ENCODE measurements at places on chromosomes 6 and 20.

DNA sequence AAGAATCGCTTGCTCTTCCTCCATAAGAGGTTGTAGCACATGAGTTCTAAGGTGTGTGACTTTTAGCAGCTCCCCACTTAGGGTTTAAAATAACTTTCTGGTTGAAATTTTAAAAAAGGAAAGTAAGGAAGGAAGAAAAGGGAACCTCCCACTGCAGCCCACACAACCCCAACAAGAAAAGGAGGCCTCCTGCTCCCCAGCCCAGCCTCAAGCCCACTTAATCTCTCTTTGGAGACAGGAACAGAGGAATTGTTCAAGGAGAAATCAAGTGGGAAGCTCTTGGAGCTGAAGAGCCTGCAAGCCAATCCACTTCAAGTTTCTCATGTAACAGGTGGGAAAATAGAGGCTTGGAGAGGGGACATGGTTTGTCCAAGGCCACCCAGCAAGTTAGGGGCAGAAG lies 39.1 kb upstream of the PREX1 start:
- no peak for DNase-seq

- DNase-seq, result no peak
Measured at GRCh38 chr6:138970856-138971425, 17.1 kb downstream of the REPS1 start.

- DNase-seq, result no peak
Measured at GRCh38 chr6:142669471-142670351, 275.3 kb downstream of the HIVEP2 start.

DNA sequence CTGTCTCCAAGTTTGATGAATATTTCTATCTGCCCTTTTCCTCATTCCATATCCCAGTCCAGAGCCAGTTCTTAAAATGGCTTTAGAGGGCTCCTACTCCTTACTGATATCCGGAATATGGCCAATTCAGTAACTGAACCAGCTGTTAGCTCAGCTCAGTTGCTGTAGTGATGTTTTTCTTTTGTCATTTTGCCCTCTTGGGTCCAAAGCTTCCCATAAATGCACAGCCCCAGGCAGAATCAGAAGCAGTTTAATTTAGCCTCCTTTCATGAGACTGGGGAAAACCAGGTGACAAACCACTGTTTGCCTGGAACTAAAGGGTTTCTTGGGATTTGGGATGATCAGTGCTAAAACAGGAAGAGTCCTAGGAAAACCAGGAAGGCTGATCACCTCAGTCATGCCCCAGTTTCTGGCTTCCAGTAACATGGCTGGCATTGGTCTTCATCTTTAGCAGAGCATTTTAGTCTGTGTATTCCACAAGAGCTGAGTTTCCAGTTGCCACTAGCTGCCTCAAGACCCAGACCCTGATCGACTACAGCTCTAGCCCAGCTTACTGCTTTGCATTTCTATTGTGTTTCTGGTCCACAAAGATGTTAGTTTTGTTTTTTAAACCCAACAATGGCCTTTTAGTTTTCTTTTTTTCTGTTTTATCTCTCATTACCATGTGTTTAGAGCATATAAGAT lies 40.6 kb upstream of the REV3L start:
- no peak for DNase-seq

DNA sequence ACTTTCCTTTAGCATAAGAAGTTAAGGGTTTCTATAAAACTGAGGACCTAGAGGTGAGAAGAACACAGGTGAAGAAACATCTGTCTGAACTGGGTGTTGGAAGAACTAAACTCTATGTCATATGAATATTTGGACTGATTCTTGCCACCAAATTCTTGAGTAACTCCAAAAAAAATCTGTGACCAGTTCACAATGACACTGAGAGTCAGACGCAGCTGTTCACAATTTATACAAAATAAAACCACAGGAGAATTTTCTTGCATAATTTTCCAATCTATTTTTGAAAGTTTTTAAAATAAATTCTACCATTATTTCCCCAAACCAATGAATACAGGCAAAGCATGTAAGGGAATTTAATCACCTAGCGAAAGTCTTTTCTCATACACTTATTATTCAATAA lies 148.1 kb upstream of the TCF21 start:
- DNase-seq, result no peak

DNA sequence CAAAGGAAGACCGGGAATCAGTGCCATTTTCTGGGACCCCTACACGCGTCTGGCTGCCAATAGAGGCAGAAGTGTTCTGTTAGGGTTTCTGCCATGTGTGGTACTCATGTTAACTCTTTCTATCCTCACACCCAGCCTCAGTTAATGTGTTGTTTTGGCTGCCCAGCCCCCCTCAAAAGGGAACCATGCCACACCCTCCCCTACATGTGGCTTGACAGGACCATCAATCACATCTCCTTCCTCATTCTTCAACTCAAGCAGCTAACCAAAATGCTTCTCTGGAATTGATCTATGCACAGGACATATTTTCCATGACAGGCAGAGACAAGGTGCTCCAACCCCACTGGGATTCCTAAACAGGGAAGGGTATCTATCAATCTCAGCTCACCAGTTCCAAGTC lies 22.0 kb downstream of the AHCY start:
- DNase-seq, result no peak

DNA sequence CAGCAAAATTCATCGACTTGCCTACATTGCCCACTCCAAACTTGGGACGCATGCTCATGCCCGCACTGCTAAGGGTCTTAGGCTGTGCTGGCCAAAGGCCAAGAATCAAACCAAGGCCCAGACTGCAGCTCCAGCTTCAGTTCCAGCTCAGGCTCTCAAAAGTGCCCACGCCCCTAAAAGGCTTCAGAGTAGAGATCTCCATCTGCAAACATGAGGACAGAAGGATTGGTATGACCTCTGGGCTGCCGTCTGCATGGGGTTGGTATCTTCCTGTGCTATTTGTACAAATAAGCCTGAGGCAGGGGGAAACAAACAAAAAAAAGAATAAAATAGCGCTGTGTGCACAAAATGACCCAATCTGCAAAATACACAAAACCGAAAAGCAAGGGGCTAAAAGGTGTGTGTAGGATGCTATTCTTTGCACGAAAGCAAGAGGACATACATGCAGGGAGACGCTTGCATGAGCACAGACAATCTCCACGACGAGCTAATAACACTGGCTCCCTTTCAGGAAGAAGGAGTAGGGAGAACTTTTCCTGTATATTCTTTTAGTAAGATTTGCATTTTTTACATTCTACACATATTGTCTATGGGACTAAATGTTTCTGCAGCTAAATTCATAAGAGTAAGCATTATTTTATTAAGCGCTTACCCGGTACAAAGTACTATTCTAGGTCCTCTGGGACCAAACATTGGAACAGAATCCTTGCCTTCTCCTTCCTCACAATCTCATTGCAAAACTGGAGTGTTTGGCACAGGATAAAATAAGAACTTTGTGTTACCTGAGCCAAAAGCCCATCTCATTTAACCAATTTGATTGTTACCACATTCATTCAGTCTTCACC lies 33.1 kb downstream of the ATP9A start:
- no peak for DNase-seq

DNA sequence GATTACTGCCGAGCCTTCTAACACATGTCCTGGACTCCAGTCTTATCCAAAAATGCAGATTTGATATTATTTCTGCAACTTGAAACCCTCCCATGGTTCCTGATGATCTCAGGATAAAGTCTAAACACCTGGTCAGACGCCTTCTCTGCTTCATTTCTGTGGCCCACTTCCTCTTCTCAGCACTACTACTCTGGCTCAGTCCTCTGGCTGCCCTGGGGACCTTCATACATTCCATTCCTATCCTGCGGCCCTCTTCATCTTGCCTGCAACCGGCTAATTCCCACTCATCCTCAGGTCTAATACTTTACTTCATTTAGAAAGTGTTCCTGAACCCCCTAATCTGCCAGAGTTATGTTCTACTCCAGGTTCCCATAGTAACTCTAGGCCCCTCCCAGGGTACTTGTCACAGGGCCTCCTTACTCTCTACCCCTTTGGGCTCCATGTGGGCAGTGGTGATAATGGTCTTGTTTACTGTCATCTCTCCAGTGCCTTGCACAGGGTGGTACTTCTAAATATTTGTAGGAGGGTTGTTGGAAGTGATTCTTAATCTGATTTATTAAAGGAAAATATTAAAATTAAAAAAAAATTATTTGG lies 18.9 kb downstream of the MAN1A1 start:
- DNase-seq, result no peak

GRCh38 chr20:50711113-50711825 lies 19.9 kb upstream of the RIPOR3 start:
- DNase-seq, result no peak

DNA sequence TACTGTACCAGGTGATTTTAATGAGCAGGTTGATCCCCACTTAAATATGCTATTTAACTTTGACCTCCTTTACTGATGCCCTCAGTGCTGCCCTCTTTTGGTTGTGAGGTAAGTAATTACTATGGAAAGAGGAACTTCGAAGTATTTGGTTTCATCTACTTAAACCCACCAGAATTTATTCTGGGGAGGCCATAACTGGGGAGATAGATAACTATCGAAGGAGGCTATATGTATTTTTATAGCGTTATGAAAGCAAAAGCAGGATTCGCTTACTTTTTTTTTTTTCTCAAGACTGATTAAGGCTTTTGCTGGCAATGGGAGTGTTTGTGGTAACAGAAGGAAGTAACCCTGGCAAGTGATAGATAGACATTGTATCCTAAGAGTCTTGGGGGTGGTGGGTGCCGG lies 168.9 kb upstream of the CENPW start:
- DNase-seq, result peak; percentile 3

- DNase-seq, result no peak
Measured at GRCh38 chr6:26041946-26042345, 45.3 kb upstream of the HFE start.

- DNase-seq, result no peak
Measured at GRCh38 chr6:28980137-28980851, 24.8 kb downstream of the ZNF311 start.

GRCh38 chr6:98782772-98783171 lies 51.6 kb upstream of the POU3F2 start:
- DNase-seq, result no peak

GRCh38 chr20:33811776-33812151 lies 616 bp downstream of the CHMP4B start:
- peak; percentile 19 for DNase-seq

GRCh38 chr6:70686548-70687133 lies 19.0 kb downstream of the SMAP1 start:
- DNase-seq, result peak; percentile 19

- DNase-seq, result no peak
Measured at GRCh38 chr6:51459958-51460357, 627.5 kb downstream of the PKHD1 start.

DNA sequence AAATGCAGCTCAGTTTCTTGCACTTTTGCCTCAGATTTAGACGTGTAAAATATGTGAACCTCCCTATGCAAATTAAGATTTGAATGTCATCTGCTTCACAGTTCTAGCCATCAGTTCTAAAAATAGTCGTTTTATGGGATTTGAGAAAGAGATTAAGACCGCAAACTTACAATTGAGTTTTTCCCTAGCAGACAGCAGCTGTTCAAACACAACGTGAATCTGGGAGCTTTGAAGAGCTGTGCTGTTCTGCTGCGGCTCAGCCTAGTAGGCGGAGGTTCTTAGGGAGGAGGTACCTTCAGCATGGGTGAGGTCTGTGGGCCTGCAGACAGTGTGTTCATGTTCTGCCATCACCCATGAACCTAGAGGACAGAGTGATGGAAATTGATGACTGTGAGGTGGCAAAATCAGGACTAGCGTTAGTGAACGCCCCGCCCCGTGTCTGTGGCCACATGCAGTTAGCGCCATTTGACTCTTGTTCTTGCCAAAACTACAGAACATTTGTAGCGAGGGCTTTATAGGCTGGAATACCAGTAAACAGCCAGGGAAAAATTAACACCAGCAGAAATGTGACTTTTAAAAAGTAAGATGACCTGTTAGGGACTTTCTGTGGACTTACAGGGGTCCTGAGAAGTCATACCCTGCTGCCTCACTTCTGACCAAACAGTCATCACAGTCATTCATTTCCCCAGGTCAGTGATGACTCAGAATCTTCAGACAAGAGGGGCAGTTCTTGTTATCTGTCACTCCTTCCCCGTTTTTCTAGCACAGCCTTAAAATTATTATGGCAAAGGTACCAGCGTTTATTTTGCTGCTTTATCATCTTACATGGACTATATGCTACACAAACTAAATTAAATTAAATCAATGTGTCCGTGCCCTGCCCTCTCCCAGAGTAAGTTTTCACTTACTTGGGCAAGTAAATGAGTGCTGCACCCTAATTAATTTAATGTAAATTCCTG lies 84.3 kb upstream of the TMEM181 start:
- peak; percentile 96 for DNase-seq

GRCh38 chr6:106446287-106446885 lies 85.9 kb downstream of the CRYBG1 start:
- no peak for DNase-seq

DNA sequence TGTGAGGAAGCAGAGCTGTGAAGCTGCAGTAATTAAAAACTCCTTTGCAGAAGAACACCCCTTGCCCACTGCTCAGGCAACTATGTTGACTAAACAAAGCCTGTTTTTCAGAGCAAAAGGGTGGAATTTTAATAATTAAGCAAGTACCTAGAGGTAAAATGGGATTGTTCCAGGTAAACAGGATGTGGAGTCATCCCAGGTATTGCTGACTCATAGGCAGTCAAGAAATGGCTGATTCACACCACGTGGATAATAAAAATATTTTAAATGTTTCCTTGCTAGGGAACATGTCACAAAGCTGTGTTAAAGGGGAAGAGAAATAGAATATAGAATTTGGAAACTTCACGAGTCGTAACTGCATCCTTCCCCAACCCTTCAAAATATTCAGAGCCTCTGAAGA lies 491.8 kb downstream of the BTBD3 start:
- DNase-seq, result no peak

DNA sequence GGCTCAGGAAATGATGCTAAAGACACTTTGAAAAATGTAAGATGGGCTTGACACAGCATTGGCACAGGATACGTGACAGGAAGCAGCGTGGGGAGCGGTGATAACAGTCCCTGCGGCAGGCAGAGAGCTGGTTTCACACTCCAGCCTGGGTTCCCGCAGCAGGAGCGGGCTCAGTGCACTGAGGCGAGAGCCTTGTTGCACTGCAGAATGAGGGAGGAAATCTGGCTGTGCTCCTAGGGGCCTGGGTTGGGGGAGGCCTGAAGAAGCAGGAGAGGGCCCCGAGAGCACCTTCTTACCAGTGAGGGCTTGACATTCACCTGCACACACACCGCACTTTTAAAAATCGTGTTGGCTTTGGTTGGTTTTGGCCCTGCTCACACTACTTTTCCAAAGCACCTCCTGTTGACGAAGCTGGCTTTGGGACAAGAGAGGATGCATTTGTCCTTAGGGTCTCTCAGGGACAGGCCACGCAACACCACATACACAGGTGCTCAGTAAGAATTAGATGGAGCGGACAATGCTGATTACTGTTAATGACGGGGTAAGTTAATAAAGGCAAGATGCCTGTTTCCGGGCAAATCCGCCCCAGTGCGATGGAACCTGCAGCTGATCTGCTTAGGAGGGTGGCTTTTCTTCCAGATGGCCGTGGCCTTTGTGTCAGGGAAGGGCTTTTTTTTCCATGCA lies 49.4 kb upstream of the ARMC2 start:
- no peak for DNase-seq

DNA sequence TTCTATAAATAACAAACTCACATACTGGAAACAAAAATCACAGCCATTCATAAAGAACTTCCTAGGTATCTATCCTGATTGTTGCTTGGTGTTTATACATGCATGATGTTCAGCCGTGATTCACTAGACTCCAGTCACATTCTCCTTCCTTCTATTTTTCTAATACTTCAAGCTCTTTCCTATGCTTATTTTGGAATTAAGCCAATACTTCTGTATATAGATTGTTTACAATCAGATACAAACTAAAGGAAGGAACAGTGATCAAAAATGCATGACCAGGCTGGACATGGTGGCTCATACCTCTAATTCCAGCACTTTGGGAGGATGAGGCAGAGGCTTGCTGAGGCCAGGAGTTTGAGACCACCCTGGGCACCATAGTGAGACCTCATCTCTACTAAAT lies 377.5 kb upstream of the IRAK1BP1 start:
- DNase-seq, result no peak

- DNase-seq, result no peak
Measured at GRCh38 chr20:22324505-22324904, 259.9 kb downstream of the FOXA2 start.
